ENCODE measurements at places on chromosomes 5 and 9.

- no peak for DNase-seq
Measured at GRCh38 chr5:175797521-175798038, 73.8 kb upstream of the CPLX2 start.

GRCh38 chr9:34590381-34591247 lies 1.1 kb upstream of the CNTFR start:
- DNase-seq = no peak

DNA sequence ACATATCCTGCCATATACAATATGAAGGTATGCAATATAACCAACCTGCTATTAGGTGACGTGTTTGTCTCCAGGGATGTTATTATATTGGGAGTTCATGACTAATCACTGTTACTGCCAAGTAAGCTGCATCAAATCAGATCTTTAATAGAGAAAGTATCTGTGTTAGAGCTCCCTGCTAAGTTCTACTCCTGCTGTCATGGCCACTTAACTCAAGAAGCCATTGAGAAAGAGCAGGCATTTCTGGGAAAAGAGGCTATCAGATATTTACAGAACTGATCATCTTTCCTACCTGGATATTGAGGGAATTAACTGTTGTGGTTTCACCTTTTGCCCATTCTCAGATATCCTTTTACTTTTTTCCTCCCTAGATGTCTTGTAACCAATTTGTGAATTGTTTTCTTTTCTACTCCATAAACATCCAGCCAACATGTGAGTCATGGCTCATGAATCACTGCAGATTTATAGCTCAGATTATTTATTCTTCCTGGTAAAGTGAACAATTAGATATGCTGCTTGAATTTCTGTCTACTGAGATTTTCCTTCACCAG lies 634.8 kb upstream of the FAM174A start:
- no peak for DNase-seq

- DNase-seq = no peak
Measured at GRCh38 chr5:154236536-154237375, 46.2 kb downstream of the GALNT10 start.

DNA sequence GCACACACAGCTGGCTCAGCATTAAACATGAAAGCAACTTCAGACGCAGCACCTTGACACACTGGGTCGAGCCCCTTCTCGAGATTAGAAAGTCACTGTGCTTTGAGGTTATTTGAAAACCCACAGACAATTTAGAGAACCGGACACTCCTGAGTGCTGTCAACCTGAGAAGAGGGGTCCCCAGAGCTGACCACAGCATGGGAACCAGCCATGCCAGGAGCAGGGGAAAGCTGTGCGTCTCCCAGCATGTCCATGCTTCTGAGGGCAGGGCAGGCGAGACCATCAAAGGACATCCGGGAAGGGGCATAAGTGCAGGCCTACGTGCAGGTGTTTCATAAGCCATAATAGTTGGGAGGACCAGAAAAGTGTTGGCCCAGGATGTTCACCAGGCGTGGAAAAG lies 20.5 kb downstream of the SLC6A3 start:
- no peak for DNase-seq

DNA sequence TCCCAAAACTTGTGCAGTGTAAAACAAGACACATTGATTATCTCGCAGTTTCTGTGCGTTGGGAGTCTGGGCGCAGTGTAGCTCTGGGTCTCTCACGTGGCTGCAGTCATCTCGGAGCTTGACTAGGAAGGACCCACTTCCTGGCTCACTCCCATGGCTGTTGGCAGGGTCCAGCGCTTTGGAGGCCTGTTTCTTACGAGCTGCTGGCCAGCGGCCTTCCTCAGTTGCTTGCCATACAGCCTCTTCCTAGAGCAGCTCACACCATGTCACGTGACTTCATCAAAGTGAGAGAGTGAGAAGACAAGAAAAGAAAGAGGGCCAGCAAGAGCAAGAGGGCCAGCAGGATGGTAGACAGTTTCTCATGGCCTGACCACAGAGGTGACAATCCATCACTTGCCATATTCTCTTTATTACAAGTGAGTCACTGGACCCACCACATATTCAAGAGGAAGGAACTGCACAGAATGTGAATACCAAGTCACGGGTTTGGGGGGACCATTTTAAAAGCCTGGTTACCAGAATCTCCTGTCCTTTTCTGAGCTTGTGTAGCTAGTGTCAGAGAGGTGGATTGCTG lies 36.2 kb downstream of the MCCC2 start:
- DNase-seq = no peak

DNA sequence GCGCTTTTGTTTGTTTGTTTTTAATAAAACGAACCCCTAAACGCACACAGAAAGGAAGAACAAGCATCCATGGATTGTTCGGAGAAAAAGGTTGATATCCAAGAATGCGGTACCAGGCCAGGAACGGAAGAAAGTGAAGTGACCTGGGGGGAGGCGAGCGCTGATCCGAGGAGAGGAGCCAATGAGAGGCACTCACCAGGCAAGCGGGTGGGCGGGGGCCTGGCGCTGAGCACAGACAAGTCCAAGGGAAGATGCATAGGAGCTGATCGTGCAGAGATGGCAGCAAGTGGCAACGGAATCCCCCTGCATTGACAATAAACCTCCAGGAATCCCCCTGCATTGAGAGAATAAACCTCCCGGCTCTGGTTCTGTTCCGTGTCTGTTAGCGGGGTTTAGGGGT lies 8.4 kb downstream of the OBP2B start:
- DNase-seq = no peak

DNA sequence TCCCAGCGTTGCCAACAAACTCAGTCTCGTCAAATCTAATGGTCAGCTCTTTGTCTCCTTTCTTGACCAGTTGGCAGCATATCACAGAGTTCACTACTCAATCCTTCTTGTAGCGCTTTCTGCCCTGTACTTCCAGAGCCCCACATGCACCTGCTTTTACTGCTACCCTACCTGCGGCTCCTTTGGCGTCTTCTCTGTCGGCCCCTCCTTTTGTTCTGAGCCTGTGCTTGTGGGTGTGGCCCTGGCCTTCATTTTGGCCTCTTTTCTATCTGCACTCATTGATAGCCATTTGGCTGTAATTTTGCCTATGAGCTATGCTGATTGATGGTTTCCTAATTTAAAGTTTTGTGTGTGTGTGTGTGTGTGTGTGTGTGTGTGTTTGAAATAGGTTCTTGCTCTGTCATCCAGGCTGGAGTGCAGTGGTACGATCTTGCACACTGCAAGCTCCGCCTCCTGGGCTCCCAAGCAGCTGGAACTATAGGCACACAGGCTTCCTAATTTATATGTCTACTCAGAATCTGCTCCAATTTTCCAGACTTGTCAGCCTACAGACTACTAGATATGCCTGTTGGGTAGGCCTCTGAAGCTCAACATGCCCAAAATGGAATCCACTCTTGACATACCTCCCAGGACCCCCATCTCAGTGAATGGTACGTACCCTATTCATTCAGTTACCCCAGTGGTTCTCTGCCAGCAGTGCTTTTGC lies 32.3 kb downstream of the ARPC5L start:
- no peak for DNase-seq

GRCh38 chr5:149207831-149208230 lies 63.8 kb upstream of the AFAP1L1 start:
- DNase-seq = no peak

DNA sequence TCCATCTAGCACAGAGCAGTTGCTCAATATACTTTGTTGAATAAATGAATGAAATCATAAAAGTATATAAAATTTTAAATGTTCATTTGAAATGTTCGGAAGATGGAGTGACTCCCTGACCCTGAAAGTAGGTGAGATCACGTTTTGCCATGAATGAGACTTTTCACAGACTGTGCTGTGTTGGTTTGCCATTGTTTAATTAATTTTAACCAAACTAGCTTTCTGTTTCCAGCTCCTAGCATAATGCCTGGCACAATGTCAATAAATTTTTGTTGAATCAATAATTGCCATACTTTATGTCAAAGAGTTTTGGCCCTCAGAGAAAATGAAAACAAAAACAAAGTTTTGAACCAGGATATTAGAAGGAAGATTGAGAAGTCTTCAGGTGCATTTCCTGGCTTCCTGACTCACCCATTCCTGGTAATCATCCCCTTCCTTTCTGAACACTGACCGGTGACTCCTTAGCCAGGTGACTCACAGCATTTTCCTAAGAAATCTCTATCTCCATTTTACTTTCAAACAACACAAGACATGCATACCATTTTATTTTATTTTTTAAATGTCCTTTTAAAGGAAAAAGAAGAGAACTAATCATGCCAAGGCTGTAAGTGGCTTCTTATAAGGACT lies 15.1 kb downstream of the SLC28A3 start:
- DNase-seq = no peak
